Stimulated activated CD8-positive, alpha-beta memory T cell treated with anti-CD3 and anti-CD28 coated beads, Interleukin-4, amount 100 ng/mL, for 1 hour (primary cell): ENCODE measurements at places on chromosomes 6 and 20.

DNA sequence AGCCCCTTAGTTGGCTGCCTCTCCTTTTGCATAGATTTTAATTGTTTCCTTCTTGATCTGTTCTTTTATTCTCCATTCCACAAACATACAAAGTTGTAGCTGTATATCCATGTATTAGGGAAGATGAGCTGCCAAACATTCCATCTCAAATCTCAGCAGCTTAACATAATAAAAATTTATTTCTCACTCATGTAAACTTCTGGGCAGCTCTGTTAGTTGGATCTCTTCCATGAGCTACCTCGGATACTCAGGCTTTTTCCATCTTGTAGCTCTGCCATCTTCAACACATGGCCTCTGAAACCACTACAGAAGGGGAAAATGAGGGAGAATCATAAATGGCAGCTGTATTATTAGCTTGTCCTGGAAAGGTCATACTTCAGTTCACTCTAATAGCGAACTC lies 149.4 kb upstream of the BMP2 start:
- no peak for DNase-seq

GRCh38 chr20:38447931-38448675 lies 13.0 kb upstream of the SNHG17 start:
- DNase-seq = no peak

DNA sequence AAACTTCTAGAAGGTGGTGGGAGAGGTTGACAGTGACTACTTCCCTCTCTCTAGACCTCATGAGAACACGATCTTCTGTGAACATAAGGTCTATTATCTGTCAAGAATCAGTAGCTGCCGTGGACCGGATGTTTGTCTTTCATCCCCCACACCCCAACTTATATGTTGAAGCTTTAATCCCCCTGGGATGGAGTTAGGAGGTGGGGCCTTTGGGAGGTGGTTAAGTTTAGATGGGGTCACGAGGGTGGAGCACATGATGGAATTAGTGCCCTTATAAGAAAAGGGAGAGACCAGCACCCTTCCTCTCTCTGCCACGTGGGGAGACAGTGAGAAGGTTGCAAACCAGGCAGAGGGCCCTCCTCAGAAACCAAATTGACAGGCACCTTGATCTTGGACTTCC lies 409.1 kb downstream of the QKI start:
- DNase-seq = no peak

DNA sequence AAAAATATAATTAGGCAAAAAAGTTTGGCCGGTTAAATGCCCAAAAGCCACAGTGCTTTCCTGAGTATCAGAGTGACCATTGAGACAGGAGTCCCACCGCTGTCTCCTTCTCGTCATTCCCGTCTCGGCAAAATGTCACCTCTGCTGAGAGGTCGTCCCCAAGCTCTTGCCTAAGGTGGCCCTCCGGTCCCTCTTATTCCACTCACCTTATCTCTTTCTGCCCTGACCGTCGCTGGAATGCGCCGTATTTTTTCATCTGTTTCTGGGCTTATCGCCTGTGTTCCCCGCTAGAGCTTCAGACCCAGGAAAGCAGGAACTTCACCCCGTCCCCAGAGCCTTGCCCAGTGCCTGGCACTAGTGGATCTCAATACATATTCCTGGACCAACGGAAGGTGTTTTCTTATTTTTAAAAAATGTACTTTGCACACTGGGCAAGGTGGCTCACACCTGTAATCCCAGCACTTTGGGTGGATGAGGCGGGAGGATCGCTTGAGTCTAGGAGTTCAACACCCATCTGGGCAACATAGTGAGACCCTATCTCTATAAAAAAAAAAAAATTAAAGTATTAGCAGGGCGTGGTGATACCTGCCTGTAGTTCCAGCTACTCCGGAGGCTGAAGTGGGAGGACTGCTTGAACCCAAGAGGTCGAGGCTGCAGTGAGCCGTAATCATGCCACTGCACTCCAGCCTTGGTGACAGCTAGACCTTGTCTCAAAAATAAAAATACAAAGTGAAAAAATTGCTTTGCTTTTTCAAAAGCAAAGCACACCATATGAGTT lies 122.8 kb upstream of the PTPN1 start:
- no peak for DNase-seq
